Ecto neural progenitor cell (in vitro differentiated cells): ENCODE measurements at places on chromosomes 11 and 22.

- no peak for DNase-seq
Observed at GRCh38 chr22:30275625-30276024, 9.0 kb upstream of the OSM start.

DNA sequence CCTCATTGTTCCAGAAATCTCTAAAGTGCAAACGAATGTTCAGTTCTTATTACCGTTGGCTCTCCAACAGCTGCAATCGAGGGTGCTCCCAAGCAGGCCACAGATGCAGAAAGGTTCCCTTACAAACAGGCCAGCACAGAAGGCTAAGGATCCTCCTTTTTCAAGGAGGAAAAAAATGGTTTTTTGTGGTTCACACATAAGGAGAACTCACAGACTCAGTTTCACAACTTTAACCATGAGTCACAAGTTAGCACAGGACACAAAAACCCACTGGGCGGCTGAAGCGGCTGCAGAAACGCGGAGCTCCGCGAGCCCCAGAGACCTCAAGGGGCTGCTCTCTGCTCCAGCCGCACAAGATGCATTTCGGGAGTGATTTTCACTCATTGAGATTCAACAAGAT is 98.2 kb upstream of the PRR5 start:
- no peak for DNase-seq

DNA sequence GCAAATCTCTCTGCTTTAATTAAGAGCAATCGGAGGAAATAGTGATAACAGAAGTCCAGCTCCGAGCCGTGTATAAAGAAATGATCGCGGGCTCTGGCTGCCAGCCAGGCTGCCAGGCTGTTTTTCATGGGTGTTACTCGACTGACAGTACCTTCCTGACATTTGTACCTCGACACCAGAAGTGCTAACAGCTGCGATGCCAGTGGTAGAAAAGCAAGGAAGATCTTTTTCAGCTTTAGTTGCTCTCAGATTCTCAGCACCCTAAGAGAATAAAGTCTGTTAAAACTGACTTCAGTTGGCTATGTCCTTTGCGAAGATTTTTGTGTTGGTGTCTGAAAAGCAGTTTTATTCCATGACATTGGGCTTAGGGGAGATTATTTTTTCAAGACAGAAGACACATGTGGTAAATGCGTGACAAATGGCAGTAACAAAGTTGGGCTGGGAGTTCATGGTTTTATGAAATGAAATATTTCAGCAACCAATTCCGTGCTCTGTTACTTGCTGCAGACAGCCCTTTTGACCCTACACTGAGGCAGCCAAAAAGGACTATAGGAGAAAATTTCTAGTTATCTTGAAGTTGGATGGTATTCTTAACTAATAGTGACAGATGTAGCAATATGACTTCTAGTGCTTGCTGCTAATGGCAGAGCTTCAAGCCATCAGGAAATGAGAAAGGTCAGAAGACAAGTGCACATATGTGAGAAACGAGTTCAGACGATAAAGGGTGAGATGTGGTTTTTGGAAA is 296.2 kb downstream of the CNTN5 start:
- DNase-seq: no peak

DNA sequence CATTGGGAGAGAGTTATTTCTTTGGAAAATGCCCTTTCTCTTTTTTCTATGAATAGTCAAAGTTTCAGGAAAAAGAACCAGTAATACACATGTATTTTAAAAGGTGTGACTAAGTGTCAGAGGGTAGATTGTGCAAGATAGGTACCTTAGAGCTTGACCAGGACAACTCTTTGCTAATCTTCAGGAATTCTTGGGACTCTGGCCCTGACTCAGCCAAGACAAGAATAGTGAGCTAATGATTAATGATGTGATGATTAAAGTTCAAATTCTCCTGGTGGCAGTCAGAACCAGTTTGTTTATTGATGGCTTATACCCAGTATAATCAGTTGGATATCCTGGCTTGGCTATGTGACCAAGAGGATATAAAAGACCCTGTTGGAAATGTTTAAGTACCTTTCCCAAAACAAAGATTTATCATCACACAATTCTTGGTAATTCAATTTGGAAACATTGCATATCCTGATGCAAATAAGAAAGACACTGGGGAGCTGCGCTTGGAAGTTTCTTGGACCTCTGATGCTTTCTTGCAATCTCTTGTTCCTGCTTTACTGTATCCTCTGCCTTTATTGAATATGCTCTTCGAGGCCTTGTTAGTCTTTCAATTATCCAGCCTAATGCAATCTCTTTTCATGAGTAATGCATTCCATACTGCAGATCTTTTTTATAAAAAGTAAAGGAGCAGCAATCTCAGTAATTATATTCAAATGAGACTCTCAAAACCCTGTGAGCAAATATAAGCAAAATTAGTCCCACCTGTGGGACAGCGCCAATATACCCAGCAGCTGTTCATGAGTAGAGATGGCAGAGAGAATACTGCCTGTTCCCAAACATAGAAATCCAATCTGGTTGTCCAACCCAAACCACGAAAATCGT is 48.0 kb upstream of the CEP126 start:
- no peak for DNase-seq

- DNase-seq: no peak
Observed at GRCh38 chr11:3161309-3161708, 3.8 kb downstream of the OSBPL5 start.

DNA sequence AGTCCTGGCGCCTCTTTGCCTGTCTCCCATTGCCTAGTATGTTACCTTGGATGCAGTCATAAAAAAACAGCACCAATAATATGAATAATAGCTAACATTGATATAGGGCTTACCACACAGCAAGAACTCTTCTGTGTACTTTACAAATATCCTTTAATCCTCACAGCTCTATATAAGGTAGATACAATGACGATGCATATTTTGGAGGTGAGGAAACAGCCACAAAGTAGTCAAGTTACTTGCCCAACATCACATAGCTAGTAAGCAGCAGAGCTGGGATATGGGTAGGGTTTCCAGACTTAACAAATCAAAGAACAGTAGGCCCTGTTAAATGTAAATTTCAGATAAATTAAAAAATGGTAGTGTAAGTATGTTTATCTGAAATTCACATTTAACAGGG is 128.8 kb downstream of the ST3GAL4 start:
- DNase-seq: no peak

DNA sequence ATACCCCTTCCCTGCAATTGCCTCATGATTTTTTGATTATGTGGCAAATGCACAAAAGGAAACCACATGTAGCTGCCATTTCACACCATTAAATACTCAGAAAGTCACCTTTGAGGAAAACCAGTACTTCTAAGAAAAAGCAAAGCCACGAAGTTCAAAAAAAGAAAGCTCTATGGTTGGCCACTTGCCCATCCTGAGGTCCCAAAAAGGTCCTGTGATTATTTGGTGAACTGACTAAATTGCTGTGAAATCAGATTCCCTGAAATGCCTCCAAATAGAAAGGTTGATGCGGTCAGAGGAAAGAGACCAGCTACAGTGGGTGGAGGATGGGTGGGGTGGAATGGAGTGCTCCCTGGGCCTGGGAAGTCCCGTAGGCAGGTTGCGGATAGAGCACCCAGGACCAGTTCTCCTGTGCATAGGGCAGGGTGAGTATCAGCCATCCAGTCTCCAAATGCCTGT is 26.9 kb downstream of the MRPL16 start:
- DNase-seq: no peak

DNA sequence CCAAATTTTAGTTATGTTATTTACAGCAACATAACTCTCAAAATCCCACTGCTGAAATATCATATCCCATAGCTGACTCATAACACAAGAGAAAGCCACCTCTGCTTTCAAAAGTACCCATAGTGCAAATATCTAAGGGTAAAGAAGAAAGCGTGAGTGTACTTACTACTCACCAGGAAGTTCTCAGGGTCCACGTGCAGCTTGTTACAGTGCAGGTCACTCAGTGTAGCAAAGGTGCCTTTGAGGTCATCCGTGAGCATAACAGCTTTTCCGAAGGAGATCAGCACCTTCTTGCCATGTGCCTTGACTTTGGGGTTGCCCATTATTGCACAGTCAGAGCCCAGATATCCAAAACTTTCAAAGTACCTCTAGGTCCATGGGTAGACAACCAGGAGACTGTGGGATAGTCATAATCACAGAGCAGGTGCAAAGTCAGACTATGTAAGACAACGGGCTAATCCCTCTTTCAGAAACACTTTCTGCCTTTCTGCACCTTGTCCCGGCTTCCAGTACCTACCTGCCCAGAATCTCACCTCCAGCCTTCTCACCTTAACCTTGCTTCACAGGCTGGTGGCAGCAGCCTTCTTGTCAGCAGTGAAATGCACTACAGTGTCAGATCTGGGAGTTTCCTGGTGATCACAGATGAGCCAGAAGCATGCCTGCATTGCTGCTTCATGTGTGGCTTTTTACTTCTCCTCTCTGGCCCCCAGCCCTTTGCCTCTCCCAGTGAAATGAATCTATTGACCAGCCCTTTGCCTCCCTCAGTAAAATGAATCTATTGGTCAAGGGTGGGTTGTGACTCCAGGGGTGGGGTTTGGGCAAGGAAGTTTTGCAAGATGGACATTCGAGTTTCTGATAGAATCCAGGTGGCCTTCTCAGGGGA is 6.5 kb downstream of the HBG1 start:
- no peak for DNase-seq

DNA sequence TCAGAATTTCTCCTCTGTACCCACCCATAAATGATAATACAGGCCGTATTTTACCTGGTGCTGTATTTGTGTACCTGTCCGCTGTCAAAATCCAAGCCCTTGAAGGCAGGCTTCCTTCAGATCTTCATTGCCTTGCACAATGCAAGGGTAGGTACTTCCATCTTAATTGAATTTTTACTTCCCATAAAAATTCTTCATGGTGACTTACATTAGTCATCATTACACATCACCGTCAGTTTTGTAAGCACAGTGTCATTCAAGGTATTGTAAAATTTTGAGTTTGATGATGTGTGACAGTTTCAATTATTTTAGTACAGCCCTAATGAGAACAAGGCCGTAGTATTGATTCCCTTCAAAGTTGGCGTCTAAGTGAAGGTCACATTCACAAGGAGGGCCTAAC is 770 bp upstream of the TSG101 start:
- no peak for DNase-seq

GRCh38 chr11:60469723-60470122 is 14.1 kb downstream of the MS4A1 start:
- DNase-seq: no peak

GRCh38 chr11:35947437-35947836 is 3.6 kb downstream of the LDLRAD3 start:
- DNase-seq: no peak

- peak; percentile 41 for DNase-seq
Observed at GRCh38 chr22:39216143-39216490, 28.7 kb downstream of the PDGFB start.

DNA sequence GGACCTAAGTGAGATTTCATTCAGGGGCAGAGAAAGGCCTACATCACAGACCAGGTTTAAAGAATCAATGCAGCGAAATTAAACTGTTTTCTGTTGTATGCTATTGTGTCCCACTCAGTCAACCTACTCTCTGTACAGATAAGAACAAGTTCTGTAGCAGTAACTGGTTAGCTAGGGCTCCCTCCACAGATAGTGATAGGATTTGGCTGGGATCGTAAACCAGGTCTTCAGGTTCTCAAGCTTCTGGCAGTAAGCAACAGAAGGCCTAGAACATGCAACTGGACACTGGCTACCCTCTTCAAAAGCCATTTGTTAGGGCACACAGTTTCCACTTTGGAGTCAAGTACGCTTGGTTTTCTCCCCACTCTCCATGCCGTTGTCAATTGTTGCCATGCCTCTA is 69.2 kb downstream of the GDPD4 start:
- DNase-seq: no peak

DNA sequence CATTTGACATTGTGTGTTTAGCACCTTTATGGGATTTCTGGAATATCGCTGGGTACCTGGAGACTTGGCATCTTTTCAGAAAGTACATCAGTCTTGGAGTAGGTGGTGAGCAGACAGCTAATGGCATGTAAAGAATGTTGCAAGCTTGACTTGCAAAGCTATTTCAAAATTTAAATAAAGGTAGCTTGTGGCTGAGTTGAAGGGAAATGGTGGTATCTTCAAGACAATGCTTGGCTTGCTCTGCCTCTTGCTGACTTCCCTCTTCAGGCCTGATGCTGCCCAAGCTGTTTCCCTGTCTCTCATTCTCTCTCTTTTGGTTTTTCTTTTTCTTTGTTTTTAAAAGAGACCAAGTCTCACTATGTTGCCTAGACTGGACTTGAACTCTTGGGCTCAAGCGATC is 13.2 kb downstream of the ZNRF3 start:
- DNase-seq: no peak

DNA sequence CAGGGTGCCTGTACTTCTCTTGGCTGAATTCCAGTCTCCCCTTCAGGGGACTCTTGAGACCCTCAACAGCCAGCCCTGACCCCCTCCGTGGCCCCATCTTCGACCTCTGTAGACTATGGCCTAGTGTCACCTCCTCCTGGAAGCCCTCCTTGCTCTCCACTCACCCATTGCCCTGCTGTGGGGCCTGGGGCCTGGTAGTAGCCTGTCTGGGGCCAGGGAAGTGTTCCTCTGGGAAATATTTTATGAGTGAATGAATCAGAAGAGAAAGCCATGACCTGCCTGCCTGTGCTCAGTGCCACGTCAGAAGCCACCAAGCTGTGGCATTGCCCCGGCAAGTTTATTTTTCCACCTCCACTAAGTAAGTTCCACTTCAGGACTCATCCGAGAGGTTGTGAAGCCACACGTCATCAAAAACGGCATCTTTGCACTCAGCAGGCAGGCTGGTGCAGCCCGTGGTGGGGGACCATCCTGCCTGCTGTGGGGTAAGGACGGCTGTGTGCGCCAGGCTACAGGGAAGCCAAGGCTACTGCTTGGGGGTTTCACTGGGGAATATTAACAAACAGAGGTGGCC is 59.6 kb upstream of the PPARA start:
- no peak for DNase-seq

DNA sequence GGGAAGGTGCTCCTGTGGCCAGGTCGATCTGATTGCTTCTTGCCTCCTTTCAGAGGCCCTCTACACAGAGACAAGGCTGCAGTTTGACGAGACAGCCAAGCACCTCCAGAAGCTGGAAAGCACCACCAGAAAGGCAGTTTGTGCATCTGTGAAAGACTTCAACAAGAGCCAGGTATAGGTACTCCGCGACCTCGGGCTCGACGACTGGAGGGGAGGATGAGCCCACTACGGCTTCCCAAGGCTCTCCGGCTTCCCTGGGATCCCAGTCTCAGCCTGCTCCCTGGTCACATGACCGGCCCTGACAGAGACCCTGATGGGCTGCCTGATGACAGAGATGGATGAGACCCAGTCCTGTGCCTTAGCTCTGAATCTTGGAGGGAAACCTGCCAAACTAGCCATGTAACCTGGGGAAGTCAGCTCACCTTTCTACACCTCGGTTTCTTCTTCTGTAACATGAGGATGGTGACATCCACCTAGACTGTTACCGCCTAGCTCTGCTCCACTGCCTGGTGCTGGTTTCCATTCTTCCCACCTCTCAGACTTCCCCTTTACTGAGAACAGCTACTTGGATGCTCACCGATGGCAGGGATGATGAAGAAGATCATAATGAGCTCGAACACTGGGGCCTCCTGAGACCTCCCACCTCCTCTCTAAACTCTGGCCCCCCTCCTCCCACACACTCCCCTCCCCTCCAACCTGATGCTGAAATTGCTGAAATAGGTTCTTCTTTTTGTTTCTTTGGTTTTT is 8.9 kb downstream of the RIBC2 start:
- no peak for DNase-seq

GRCh38 chr11:9982796-9983579 is 311.0 kb downstream of the SBF2 start:
- peak; percentile 70 for DNase-seq
